Stimulated activated CD8-positive, alpha-beta memory T cell treated with anti-CD3 and anti-CD28 coated beads, Interleukin-2, amount 100 ng/mL, for 1 hour (primary cell): ENCODE measurements at places on chromosomes 2 and 18.

GRCh38 chr2:85529809-85530208 lies 9.2 kb upstream of the MAT2A start:
- DNase-seq, result no peak

DNA sequence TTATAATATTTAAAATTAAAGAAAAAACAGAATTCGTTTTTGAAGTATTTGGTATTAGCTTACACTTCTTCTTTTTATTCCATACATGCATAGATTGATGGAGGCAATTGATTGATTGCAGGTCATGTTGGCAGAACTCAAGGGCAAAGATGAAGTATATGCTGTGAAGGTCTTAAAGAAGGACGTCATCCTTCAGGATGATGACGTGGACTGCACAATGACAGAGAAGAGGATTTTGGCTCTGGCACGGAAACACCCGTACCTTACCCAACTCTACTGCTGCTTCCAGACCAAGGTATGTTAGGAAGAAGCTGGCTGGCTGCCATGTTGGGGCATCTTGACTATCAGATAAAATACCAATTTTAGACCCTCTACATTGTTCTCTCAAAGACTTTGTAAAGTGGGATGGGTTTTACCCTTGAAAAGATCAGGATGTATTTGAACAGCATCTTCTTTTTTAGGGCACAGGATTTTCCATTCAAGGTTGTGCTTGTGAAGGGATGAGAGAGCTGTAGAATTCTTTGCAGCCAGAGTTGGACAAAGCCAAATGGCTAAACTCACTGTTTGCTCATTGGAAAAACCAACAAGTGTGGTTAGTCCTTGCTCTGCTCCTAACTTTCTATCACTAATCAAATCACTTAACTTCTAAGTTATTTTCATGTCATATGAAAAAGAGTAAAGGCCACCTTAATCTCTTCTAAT lies 286.8 kb upstream of the EPAS1 start:
- DNase-seq, result no peak

- DNase-seq, result no peak
These were observed 916 bp downstream of the CETN1 start for GRCh38 chr18:581096-581495.

DNA sequence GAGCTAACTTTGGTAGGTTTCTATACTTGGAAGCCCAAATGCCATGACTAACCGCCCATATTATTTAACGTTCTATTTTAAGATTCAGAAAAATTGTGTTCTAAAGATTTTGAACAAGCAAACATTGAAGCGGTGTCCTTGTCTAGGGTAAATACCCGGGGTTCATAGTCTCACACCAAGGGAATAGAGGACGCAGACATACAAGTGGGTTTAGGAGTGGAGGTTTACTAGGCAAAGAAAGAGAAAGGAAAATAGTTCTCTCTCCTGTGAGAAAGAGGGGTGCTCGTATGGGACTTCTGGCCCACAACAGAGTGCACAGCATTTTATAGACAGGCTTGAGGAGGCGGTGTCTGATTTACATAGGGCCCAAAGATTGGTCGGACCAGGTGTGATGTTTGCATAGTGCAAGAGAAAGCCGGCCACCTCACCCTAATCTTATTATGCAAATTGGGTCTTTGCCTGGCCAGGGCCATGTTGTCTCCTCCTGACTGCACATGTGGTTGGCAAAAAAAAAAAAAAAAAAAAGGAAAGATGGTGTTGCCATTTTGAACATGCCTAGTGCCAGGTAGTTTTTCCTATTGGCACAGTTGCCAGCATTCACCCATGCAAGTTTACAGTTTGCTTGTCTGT lies 1062.6 kb downstream of the LRP1B start:
- DNase-seq, result no peak

DNA sequence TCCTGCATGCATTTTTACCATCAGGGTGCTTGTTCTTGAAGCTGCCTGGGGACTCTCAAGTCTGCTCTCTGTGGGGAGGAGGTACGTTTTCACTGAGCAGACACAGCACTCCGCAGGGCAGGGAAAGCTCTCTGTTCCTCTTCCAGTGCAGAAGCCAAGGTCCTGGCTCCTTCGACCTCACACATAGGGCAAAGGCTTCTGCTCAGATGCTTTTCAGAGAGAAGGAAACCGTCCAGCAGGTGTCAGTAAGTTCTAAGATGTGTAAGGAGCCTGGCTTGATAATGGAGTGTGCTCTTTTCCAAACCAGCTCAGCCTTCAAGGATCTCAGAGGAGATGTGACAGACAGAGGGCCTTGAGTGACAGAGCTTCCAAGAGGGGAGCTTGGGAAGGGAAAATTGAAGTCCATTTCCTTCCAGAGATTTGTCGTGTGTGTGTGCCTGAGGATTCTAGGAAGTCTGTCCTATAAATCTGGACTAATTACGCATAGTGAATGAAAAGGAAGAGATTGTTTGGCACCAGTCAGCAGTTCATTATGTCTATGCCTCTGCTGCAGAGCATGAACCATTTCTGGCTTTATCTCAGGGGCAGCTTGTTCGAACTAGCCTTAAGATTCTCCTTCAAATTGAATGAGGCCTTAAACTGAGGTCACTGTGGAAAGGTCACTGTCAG lies 67.3 kb upstream of the UPP2 start:
- DNase-seq, result no peak

GRCh38 chr18:10805587-10806118 lies 279.8 kb downstream of the NAPG start:
- no peak for DNase-seq

- DNase-seq, result no peak
These were observed 498.4 kb downstream of the XIRP2 start for GRCh38 chr2:167386694-167387093.

- DNase-seq, result no peak
These were observed 566.4 kb downstream of the TNS1 start for GRCh38 chr2:217436386-217436785.

DNA sequence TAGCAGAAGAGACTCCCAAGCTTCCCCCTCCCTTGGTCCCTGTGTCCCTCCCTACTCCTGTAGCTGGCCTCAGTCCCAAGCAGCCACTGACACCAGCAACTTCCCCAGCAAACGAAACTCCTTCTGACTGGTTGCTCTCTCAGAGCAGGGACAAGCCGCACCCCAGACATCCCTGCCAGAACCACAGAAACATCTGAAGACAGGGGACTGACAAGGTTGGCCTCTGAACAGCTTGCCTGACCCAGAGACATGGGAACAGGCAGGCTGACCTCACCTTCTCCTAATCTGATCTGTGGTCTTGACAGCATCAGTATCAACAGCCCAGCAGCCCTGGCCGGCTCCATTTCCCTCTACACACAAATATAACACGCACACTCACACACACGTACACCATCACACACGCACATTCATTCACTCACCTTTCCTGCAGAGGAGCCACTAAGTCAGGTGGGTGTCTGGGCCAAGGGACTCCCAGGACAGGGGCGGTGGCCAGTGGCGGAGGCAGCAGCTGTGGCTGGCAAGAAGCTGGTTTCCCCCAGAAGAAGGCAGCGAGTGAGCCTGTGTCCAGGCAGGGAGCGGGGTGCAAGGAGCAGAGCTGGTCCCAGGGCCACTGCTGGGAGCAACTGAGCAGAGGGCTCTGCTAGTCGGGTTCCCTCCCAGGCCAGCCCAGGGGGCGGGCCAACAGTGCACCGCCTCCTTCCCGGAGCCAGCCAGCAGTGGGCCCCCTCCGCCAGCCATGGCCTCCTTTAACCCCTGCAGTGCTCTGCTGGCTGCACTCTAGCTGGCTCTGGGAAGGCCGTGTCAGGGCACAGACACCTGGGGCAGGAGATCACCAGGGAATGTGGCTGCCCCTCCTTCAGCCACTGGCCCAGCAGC lies 59.1 kb downstream of the TNS1 start:
- no peak for DNase-seq

DNA sequence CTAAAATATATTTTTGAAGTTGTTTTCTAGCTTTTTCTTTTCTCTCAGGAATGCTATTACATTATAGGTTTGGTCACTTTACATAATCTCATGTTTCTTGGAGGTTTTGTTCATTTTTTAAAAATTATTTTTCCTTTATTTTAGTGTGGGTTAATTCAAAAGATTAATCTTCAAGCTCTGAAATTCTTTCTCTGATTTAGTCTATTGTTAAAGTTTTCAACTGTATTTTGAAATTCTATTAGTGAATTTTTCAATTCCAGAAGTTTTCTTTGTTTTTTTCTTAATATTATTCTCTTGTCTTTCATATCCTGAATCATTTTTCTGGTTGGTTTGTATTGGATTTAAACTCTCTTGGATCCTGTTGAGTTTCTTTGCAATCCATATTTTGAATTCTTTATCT lies 80.4 kb downstream of the MSTN start:
- no peak for DNase-seq

- no peak for DNase-seq
These were observed 12.9 kb upstream of the SIX3 start for GRCh38 chr2:44928483-44929158.

GRCh38 chr2:118122594-118123281 lies 34.5 kb downstream of the INSIG2 start:
- DNase-seq, result no peak

DNA sequence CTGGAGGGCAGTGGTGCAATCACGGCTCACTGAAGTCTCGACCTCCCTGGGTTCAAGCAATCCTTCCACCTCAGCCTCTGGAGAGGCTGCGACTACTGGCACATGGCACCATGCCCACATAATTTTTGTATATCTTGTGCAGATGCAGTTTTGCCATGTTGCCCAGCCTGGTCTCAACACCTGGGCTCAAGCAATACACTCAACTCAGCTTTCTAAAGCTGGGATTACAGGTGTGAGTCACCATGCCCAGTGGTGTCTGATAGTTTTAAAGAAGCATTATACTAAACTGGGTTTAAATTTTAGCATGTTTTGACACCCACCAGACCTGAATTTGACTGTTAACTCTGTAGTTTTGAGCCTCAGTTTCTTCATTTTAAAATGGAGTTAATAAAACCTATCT lies 109.4 kb upstream of the SLC38A11 start:
- no peak for DNase-seq

- DNase-seq, result no peak
These were observed 48.1 kb downstream of the KCNE4 start for GRCh38 chr2:223100061-223100511.

GRCh38 chr2:174051068-174051467 lies 85.9 kb upstream of the SP3 start:
- no peak for DNase-seq

DNA sequence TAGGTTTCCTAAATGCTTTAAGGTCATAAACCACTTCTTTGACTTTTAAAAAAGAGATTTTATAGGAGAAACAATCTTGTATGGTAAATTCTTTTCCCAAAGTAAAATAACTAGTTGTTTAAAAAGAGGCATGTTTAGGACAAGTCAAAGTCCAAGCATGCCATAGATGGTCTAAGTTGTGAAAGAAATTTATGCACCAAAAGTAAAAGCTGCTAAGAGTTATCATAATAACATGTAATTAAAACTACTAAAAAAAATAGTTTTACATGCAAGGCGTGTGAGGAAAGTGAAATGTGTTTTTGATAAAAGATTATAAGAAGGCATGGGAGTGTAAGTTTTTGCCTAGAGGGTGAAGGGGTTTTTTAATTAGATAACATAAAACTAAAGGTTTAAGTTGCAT lies 22.5 kb downstream of the FAM210A start:
- no peak for DNase-seq

DNA sequence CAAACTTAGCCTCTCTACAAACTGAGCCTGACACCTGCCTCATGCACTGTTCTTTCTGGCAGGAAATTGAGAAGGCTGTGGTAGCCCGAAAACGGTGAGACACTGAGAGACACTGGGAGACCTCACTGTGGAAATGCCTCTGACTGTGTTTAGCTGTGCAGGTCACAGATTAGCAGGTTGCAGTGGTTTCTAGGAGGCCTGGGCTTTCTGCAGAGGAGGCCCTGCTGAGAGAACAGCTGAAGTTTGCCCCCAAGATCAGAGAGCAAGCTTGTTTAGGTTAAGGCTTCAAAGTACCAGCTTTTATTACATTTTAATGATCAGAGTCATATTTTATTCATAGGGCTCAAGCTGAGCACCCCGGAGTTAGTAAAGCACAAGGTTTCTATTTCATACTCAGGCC lies 68.7 kb upstream of the LYPD6 start:
- DNase-seq, result no peak

DNA sequence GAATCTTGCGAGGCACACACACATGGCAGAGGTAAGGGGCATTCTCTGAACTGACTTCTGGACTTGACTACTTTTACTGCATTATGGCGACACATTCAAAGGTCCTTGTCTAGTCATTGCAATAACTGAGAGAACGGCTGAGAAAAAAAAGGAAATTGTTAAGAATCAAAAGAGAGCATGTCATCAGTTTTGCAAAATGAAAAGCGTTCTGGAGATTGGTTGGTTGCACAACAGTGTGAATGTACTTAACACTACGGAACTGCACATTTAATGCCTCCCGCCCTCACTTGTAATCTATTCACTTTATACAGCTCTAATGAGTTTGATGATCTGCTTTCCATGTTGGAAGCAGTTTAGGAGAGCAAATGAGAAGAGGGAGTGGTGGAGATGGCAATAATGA lies 68.5 kb upstream of the NFU1 start:
- no peak for DNase-seq

DNA sequence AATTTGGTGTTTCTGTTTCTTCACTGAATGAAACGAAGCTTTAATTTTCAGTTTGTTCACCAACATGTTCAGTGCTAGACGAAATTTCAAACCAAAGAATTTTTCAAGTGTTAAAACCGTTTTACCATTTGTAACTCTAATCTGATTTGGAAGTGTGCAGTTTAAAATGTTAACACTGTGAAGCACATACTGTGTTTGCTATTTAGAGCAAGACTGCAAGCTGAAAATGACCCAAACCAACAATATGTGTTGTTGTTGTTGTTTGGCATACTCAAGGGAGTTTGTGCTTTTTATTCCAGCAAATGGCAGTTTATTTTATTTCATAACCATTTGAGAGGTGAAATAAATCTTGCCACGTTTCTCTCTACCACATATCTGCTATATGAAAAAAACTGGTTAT lies 128.4 kb upstream of the CDH7 start:
- DNase-seq, result no peak

- peak; percentile 26 for DNase-seq
These were observed 69.6 kb downstream of the POLR1A start for GRCh38 chr2:86035883-86036668.

DNA sequence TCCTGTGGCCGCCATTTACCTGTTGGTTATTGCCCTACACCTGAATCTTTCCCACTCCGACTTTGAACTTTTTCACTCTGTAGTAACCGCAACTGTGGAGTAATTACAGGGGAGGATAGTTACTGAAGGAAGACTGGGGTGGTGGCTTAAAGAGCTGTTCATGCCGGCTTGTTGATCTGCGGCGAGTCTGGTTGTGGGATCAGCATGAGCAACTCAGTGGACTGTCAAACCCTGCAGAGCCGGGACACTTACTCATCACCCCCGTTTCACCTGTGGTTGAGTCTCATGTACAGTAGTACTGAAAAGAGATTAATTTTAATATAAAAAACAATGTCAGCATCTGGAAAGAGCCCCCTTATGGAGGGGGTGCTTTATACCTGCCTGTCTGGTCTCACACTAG lies 2.1 kb downstream of the ASB1 start:
- DNase-seq, result no peak

- no peak for DNase-seq
These were observed 729 bp upstream of the REL start for GRCh38 chr2:60880643-60881046.

- DNase-seq, result no peak
These were observed 2.9 kb upstream of the ME2 start for GRCh38 chr18:50875966-50876536.
